ENCODE measurements at places on chromosomes 13 and 19. TPM values are rescaled to one million over a fixed set of nuclear protein-coding genes. Genes with fewer than 3 reads are reported as not detected.

The ARHGAP45 gene
- total RNA-seq: 5.1 TPM

DNA sequence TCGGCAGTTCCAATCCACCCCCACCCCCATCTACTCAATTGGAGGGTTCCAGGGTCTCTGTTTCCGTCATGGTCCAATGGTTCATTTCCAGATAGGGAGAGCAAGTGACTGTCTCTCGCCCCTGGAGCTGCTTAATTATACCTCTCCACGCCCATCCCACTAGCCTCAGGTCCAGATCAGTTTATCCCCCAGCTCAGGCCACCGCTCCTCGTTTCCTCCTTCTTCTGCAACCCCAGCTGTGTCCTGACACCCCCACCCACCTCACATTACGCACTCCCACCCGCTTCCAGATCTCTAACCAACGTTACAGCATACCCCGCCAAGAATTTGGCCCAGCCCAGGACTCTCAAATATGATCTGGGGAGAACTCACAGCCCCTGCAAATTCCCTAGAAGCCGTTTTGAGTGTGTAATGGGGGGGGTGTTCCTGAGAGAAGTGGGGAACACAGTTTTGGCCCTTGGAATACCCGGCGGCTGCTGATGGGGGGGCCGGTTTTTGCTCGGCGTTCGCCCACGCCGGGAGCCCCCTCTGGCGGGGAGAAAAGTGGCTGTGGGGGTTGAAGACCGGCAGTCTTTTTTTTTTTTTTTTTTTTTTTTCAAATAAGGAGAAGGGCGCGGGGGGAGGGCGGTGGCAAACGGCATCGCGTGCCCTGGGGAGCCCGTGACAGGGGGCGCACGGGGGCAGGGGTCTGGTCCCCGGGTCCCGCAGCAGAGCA is 1.7 kb upstream of the PDE4A start:
- no peak for DNase-seq

GRCh38 chr13:112071723-112072533 is 5.0 kb downstream of the SOX1 start:
- DNase-seq: no peak

DNA sequence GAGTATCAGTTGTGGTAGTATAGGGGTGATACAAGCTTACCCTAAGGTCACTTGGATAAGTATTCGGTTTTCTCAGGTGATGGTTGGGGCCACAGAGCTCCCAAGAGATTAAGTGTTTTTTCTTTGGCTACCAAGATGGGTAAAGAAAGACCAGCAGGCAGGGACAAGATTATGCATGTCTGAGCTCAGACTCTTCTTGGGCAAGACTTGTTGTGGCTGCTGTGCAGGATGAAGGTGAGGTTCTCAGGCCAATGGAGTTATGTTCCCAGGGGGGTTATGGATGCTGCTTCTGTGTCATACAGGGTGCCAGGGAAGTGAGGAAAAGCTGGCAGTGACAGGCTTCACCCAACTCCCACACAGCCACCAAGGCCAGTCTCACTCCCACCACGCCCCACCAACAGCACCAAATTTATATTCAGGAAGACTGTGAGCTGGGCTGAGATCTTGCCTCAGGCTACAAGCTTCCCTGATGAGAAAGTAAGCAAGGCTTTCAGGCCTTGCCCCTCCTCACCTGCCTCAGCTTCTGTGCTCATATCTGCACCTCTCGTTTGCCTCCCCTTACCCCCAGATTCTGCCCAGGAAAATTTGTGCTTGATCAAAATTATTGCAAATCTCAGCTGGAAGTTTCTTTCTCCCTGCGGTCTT is 511.8 kb upstream of the SLITRK1 start:
- DNase-seq: no peak

The KCTD12 gene
- 3.7 TPM for total RNA-seq
